ENCODE measurements at places on chromosomes 3 and 15. TPM values are rescaled to one million over a fixed set of nuclear protein-coding genes. Genes with fewer than 3 reads are reported as not detected.

Gene FEZF2
- total RNA-seq = not detected

Gene TRANK1
- total RNA-seq = 27.1 TPM

Gene CAPN3
- total RNA-seq = 26.4 TPM

Gene COPS2
- total RNA-seq = 23.5 TPM

Gene CCK
- total RNA-seq = not detected

Gene NEO1
- 9.2 TPM for total RNA-seq

Gene PLSCR5
- total RNA-seq = not detected

Gene ROPN1
- not detected for total RNA-seq

Gene LRRC49
- 0.25 TPM for total RNA-seq

Gene TTC21A
- total RNA-seq = 2.3 TPM

DNA sequence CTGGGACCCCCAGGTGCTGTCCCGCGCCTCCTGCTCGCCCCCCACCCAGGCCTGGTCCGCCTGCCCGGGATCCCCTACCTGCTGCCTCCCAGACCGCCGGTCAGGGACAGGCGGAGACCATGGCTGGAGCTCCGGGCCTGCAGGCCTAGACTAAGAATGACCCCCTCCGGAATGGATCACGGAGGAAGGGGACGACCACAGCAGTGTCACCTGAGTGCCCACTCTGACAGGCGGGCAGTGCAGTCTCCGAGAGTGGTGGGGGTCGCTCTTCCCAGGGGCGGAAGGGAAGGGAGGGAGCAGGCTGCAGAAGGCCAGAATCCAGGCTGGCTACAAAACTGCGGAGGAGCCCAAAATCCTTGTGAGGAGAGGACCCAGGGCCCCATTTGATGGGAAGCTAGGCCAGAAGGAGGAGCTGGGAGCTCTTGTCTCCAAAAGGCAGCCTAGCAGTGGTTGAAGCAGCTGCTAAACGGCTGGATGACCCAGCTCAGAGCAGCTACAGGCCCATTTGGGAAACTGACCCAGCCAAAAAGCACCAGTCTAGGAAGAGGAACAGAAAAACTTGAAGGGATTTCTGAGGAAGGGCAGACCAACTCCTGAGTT lies 908 bp upstream of the RAB43 start:
- no peak for DNase-seq

DNA sequence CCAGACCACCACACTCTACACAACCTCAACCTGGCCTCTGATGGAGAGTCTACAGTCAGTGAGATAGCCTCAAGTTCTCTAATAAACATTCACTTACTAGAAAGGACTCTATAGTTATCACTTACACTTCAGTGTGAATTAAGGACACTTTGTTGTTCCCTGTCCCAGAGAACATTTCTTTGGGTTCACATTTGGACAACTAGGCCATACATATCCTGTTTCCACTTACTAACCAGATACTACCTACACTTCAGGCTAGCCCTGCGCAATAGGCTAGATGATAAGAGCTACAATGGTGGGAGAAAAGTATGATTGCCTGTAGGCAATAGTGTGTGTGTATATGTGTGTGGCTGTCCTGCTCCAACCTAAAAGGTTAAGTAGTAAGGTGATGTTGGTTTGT lies 72.7 kb downstream of the TP63 start:
- DNase-seq = no peak

GRCh38 chr3:25567388-25567787 lies 97.3 kb downstream of the TOP2B start:
- DNase-seq = no peak

- no peak for DNase-seq
Measured at GRCh38 chr3:152477422-152477821, 208.7 kb downstream of the MBNL1 start.

DNA sequence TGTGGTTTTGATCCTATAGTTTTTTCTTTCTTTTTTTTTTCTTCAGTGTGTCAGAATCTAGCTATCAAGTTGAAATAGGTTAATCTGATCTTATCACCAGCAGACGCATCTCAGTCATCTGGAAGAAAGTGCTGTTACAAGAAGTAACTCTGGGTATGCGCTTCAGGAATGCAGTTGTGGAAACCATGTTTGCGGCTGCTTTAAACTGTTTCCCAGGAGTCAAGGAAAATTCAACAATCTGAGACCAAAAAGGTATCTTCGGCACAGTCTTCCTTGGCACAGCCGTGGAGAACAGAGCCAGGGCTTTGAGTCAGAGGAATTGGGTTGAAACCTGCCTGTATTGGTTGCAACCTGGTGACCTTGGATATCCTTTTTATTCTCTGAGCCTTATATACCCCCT lies 59.9 kb downstream of the CD47 start:
- DNase-seq = no peak

DNA sequence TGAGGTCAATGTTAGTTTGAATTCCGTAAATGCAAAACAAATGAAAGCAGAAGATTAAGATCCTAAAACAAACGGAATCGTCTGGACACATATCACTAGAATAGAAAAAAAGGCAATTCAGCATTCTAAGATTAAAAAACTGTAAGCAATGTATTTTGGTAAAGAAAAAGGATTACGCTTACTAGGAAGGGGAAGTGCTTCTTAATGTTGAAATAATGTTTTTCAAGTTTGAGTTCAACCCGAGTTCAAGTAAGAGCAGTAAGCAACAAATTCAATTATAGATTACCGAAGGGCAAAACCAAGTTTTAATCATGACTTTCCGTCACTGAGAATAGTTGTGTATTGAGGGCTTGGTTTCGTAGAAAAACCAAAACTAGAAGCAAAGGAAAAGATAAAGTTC lies 637 bp downstream of the CIP2A start:
- no peak for DNase-seq

- no peak for DNase-seq
Measured at GRCh38 chr3:149061776-149062175, 24.6 kb downstream of the HLTF start.

- DNase-seq = peak; percentile 64
Measured at GRCh38 chr3:152595975-152596821, 238.7 kb upstream of the P2RY1 start.

- no peak for DNase-seq
Measured at GRCh38 chr15:32057876-32058425, 27.6 kb downstream of the CHRNA7 start.

DNA sequence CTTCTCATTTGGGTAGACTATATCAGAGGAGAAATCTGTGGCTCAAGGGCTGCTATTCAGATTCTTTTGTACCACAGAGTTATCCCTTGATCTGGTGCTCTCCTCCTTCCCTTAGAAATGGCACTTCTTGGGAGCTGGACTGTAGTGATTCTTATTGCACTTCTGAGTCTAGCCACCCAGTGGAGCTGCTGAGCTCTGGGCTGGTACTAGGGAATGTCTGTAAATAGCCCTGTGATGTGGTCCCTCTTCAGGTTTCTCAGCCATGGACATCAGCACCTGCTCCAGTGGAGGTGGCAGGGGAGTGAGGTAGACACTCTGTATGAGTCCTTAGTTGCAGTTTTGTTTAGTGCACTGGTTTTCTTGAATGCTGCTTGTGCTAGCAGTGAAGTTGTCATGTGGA lies 1292.6 kb downstream of the SI start:
- DNase-seq = no peak

- DNase-seq = no peak
Measured at GRCh38 chr3:18687286-18687685, 262.1 kb upstream of the SATB1 start.

DNA sequence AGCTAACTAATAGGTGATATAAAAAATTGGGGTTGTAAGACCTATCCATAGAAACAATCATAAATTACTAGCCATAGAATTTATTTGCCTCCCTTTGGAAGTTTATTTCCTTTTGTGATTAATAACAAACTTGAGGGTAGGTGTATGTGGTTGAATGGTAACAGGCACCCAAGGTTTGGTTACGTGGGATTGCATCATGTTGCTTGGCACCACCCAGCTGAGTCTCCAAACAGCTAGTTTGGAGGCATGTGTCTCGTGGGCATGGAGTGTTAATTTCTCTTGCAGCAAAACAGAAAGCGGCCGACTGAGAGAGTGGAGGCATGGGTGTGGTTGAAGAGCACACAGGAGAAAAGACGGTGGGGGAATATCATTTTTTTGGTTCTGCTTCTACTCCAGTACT lies 441.4 kb downstream of the CNTN4 start:
- DNase-seq = no peak

GRCh38 chr15:46309914-46310313 lies 675.1 kb downstream of the SQOR start:
- no peak for DNase-seq

- DNase-seq = no peak
Measured at GRCh38 chr15:90697175-90697574, 20.0 kb upstream of the BLM start.

GRCh38 chr15:89776274-89777072 lies at the start of gene MESP2:
Gene MESP2, plus strand, starts transcription at chr15:89776332. Its CDS starts 26 bp downstream, at chr15:89776358.
- DNase-seq = peak; percentile 86

- DNase-seq = no peak
Measured at GRCh38 chr3:129184396-129184657, 631 bp upstream of the CNBP start.

DNA sequence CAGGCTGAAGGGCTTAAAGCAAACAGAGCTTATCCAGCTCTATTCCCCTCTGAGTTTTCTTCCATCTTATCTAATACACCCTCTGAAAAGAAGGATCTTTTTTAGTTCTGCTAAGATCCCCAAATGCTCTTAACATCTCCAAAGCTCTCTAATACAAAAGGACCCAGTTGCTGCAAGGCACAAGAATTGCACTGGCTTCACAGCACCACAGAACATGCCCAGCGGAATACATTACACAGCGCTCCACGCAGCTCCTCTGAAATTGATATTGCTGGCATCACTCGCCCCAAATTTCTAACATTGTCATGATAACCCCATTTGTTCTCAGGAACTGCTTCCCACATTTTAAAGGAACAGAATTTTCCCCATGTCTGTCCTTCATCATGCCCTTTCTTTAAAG lies 210.1 kb downstream of the RORA start:
- DNase-seq = no peak

DNA sequence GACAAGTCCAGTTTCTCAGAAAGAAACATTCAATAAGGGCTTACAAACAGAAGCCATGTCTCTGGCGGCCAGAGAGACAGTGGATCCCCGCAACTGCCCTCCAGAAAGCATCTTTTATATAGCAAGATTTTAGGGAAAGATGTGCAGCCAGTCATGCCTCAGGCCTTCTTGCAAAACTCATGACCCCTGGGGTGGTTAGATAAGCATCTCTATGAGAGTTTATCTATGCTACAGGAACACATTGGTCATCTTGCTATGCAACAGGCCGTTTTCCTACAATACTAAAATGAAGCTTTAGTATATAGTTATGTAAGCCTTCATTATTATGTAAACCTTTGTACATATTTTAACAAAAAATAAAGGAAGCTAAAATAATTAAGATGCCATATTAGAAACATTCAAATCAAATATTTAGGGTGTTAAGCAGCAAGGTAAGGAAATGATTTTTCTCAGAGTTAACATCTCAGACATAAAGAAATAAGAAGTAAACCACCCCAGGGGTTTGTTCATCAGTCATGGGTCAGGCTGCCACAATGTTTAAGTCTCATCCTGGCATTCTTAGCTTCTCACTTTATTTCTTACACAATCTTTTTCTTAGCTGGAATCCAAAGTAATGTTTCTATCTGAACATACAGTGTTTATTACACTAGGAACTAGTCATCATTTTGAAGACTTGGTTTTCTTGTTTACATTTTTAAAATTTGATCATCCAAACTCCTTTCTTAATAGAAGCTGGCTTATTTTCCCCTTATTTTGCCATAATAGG lies 6.3 kb upstream of the FSIP1 start:
- no peak for DNase-seq

- no peak for DNase-seq
Measured at GRCh38 chr3:148211725-148212124, 486.0 kb upstream of the AGTR1 start.

DNA sequence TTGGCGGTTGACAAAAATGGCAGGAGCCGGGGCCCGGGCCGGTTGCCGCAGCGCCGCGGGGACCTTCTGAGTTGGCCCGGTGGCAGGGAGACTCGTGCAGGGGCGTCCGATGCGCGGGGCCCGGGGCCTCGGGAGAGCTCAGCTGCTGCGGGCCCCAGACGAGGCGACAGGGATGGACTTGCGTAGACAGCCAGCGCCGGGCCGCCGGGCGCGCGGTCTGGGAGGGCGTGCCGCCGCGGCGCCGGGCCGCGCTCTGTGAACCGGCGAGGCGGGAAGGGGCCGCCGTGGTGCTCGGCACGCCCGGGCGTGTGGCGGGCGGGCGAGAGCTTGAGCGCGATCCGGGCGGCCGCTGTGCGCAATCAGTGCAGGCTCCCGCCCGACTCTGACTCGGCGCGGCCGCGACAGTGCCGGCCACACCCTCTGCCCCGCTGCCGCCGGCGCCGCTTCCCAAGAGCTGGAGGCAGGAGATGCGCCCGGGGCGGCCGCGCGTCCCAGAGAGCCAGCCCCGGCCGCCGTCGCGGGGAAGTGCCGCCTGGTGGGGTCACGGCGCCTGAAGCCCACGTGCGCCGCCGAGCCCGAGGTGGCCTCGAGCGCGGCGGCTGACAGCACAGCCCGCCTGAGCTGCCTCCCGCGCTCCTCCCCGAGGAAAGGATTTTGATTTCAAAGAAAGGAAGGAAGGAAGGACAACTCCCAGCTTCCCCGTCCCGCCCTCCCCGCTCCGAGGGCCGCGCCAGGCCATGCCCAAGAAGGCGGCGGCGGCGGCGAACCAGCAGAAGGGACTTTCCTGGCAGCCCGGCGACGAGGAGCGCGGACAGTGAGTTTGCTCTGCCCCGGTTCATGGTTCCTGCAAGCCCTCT lies 657 bp downstream of the TLNRD1 start:
- peak; percentile 69 for DNase-seq

DNA sequence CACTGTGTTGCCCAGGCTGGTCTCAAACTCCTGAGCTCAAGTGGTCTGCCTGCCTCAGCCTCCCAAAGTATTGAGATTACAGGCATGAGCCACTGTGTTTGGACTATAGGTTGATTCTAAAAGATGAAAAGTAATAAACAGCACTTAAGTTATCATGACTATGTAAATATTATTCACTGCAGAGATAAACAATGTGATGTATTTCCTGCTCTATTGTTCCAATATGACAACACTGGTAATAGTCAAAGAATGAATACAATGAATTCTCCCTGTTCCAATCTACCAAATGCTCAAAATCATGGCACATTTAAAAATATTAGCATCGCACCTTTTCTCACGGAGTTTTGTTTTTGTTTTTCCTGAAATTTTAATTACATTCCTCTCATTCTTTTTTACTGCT lies 36.8 kb upstream of the TBL1XR1 start:
- DNase-seq = no peak

GRCh38 chr3:123335007-123335670 lies 113.8 kb downstream of the ADCY5 start:
- no peak for DNase-seq

DNA sequence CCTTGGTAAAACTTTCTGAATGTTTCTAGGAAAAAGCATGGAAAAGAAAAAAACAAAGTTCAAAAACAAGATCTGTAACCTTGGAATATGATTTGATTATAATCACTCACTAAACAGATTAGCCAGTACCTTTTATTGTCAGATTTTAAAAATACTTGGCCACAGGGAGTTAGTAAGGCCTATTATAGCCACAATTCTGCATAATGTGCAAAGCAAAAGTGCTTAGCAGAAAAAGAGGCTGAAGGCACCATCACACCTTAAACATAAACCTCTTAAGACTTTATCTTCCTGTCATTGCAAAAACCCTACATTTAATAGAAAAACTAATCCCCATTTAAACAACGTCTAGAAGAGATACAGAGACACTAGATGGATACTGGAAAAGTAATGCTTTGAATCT lies 41.8 kb downstream of the CHSY1 start:
- no peak for DNase-seq

Data from left lobe of liver (tissue), 2 donors.